ENCODE measurements at places on chromosomes 12 and 14. TPM values are rescaled to one million over a fixed set of nuclear protein-coding genes. Genes with fewer than 3 reads are reported as not detected.

The FCF1 gene
- total RNA-seq, result 48.8 TPM

The MSRB3 gene
- 1.1 TPM for total RNA-seq

The MYF5 gene
- not detected for total RNA-seq

The BCDIN3D gene
- total RNA-seq, result 6.1 TPM

The CCDC197 gene
- not detected for total RNA-seq

The DHRS2 gene
- total RNA-seq, result 0.89 TPM

The DRAM1 gene
- 6.5 TPM for total RNA-seq

The FOXN4 gene
- total RNA-seq, result 0.33 TPM

The OAS2 gene
- total RNA-seq, result not detected

The FAR2 gene
- total RNA-seq, result 8.4 TPM

The KRT82 gene
- total RNA-seq, result not detected

The CIT gene
- total RNA-seq, result 44.1 TPM

The PRR4 gene
- 8.7 TPM for total RNA-seq

The TBK1 gene
- total RNA-seq, result 20.4 TPM

The NABP2 gene
- 40.5 TPM for total RNA-seq

The CIDEB gene
- 1.9 TPM for total RNA-seq

The SOAT2 gene
- total RNA-seq, result 0.98 TPM

The PELI2 gene
- 32.2 TPM for total RNA-seq

The EGLN3 gene
- total RNA-seq, result 9.5 TPM

The B3GNT4 gene
- 0.91 TPM for total RNA-seq

The SYT10 gene
- total RNA-seq, result 1.2 TPM

The HOXC4 gene
- total RNA-seq, result 19.6 TPM

The GRIP1 gene
- total RNA-seq, result 40.4 TPM

The LALBA gene
- total RNA-seq, result not detected

The PRKD1 gene
- total RNA-seq, result 29.9 TPM

The C12orf54 gene
- not detected for total RNA-seq

The OR6C70 gene
- not detected for total RNA-seq

The C12orf60 gene
- total RNA-seq, result 3.5 TPM

The LMNTD1 gene
- not detected for total RNA-seq

The MLEC gene
- total RNA-seq, result 174 TPM

The GPR68 gene
- total RNA-seq, result 0.87 TPM

The KRT7 gene
- 18.2 TPM for total RNA-seq

The SERPINA1 gene
- 431 TPM for total RNA-seq

The RNASE3 gene
- not detected for total RNA-seq

The MANSC1 gene
- 30.7 TPM for total RNA-seq

The TUBA1B gene
- total RNA-seq, result 985 TPM

The NTS gene
- 5.7 TPM for total RNA-seq

The TMEM132C gene
- 0.31 TPM for total RNA-seq

Measured in progenitor cell of endocrine pancreas (in vitro differentiated cells).